Mesenteric fat pad (tissue), 1 donor: ENCODE measurements at places on chromosomes 7 and 10. TPM values are rescaled to one million over a fixed set of nuclear protein-coding genes. Genes with fewer than 3 reads are reported as not detected.

SEMA3C gene
- total RNA-seq = 93.6 TPM

CALHM3 gene
- not detected for total RNA-seq

GJD4 gene
- not detected for total RNA-seq

WNT2 gene
- total RNA-seq = 0.45 TPM

LAMB1 gene
- total RNA-seq = 421 TPM

PRSS2 gene
- 9.3 TPM for total RNA-seq

CACNA2D1 gene
- total RNA-seq = 33.5 TPM

CALHM2 gene
- 40.3 TPM for total RNA-seq

ASB15 gene
- total RNA-seq = not detected

IFIT5 gene
- total RNA-seq = 18.3 TPM

SCART1 gene
- total RNA-seq = 3.3 TPM

PSD gene
- total RNA-seq = not detected

TUBB8 gene
- total RNA-seq = not detected

TMEM176B gene
- total RNA-seq = 57.8 TPM

EPO gene
- total RNA-seq = not detected

NAT16 gene
- not detected for total RNA-seq

OPALIN gene
- total RNA-seq = not detected
